ENCODE measurements at places on chromosomes 3 and 15. TPM values are rescaled to one million over a fixed set of nuclear protein-coding genes. Genes with fewer than 3 reads are reported as not detected.

The PRR20G gene
- polyA plus RNA-seq: not detected

GRCh38 chr3:62679988-62680387 is 195.2 kb downstream of the CADPS start:
- DNase-seq: no peak

- DNase-seq: no peak
These were observed 343.9 kb upstream of the DNAJC19 start for GRCh38 chr3:181333394-181333793.

The FETUB gene
- not detected for polyA plus RNA-seq

The RAD51 gene
- 8.9 TPM for polyA plus RNA-seq

Data from left lung (tissue), 14 donors.